Left lung (tissue), 14 donors: ENCODE measurements at places on chromosomes 7 and 10. TPM values are rescaled to one million over a fixed set of nuclear protein-coding genes. Genes with fewer than 3 reads are reported as not detected.

Gene PNPLA8
- total RNA-seq, result 32.3 TPM

Gene CALHM1
- not detected for total RNA-seq

Gene GPR85
- 1.4 TPM for total RNA-seq

Gene VSIR
- total RNA-seq, result 133 TPM

Gene TBXAS1
- 103 TPM for total RNA-seq

Gene BLOC1S2
- 36.7 TPM for total RNA-seq

Gene PON3
- total RNA-seq, result 49.3 TPM
